Neuronal stem cell (in vitro differentiated cells): ENCODE measurements at places on chromosomes 12 and 14.

DNA sequence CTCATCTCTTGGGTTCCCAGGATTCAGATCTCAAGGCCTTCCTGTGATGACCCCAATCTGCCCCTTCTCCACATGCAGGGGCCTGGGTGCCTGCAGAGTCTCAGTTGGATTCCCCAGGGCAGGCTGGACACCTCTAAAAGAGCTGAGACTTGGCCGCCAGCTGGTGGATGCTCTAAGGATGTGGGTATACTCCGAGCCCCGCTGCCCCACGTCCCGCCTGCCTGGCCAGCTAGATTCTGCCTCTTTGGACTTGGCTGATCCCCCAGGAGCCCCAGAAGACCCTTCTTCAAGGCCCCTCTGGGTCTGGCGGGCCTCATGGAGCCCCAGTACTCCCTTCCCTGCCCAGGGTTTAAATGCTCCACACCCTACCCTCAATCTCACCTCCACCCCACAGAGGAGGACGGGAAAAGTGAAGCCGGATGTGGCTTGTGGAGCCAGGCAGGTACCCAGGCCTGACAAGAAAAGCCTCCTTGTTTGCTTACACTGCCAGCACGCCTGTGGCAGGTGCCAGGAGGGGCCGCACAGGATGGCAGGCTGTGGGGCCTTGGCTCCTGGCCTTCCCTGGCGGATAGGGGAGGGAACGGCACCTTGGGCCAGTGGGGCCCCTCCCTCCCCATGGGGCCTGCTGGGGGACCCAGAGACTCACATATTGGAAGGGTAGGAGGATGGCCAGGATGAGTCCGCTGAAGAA, 15.1 kb downstream of the FAIM2 start:
- no peak overlapping the region for H3K27ac ChIP-seq
- peaks cover 58% of the 10 kb centered on the region for H3K27me3 ChIP-seq
- peaks cover 7% of the 10 kb centered on the region for H3K4me1 ChIP-seq
- H3K4me3 ChIP-seq: no peak overlapping the region
- no peaks in the 10 kb centered on the region for H3K36me3 ChIP-seq

- no peak overlapping the region for H3K4me3 ChIP-seq
- no peak overlapping the region for H3K27ac ChIP-seq
- no peaks in the 10 kb centered on the region for H3K27me3 ChIP-seq
- H3K4me1 ChIP-seq: peaks cover 2% of the 10 kb centered on the region
- H3K36me3 ChIP-seq: no peaks in the 10 kb centered on the region
- no peak for DNase-seq
Observed at GRCh38 chr12:114993165-114993564, 309.2 kb upstream of the TBX3 start.

- H3K27ac ChIP-seq: no peak overlapping the region
- H3K4me3 ChIP-seq: peak overlapping the region; percentile 83
- no peak for DNase-seq
- peaks cover 5% of the 10 kb centered on the region for H3K4me1 ChIP-seq
Observed at GRCh38 chr12:32400114-32400672, 835 bp downstream of the FGD4 start.

DNA sequence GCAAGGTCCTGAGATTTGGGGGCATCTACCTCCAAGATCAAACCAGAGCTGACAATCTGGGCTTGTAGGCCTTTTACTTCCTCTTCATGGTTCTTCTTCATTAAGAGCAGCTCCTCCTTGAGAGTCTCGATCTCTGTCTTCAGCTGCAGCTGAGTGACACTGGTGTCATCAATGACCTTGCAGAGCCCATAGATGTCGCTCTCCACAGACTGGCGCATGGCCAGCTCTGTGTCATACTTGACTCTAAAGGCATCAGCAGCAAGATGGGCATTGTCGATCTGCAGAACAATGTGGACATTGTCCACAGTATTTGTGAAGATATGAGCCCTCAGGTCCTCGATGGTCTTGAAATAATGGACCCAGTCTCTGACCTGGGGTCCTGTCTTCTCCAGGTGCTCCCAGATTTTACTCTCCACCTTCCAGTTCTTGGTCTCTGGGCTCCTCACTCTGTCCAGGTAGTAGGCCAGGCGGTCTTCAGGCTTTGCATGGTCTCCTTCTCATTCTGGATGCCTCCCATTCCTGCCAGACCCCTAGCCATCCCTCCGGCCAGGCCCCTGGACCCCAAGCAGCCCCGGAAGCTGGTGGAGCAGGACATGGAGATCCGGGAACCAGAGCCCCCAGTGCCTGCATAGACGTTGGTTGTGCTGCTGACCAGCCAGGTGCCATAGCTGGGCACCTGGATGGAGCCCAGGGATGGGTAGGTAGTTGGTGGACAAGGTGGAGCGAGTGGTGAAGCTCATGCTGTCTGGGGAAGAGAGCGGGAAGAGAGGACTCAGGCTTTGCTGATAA, 141.0 kb downstream of the MSRB3 start:
- no peak for DNase-seq
- H3K27ac ChIP-seq: no peak overlapping the region
- no peaks in the 10 kb centered on the region for H3K4me1 ChIP-seq

DNA sequence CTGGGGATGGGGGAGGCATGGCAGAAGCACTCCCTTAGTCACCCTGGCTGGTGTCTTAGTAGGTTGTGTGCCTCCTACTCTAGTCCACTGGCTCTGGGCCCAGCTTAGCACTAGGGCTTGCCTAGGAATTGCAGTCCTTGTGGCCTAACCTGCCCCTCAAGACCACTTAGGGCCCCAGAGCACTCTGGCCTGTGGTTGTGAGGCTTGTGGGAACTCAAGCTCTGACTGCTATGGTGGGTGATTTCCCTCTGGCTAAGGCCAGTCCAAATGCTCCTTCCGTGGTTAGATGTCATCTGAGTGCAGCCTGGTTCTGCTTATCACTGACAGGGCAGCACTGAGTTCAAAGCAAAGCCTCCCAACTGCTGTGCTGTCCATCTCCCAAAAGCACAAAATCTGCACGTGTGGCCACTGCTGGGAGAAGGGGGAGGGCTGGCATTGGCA, 20.2 kb downstream of the FGD4 start:
- H3K36me3 ChIP-seq: no peaks in the 10 kb centered on the region
- no peak for DNase-seq
- no peak overlapping the region for H3K27ac ChIP-seq
- no peaks in the 10 kb centered on the region for H3K4me1 ChIP-seq

DNA sequence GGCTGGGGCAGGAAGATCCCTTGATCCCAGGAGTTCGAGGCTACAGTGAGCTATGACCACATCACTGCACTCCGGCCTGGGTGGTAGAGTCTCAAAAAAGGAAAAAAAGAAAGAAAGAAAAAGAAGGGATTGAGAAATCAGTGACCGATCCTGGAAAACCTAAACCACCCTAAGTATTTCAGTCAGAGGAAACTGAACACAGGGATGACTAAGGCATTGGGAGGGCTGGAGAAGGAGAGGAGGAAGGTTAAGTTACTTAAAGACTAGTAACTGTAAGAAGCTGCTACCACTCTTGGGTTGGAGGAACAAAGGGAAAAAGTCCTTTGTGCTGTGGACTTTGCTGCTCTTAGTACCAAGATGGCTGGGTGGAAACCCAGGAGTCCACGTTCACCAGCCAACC, 10.6 kb downstream of the HHIPL1 start:
- DNase-seq: no peak
- no peaks in the 10 kb centered on the region for H3K27me3 ChIP-seq

- no peak overlapping the region for H3K4me3 ChIP-seq
- no peaks in the 10 kb centered on the region for H3K27me3 ChIP-seq
- DNase-seq: no peak
- H3K27ac ChIP-seq: peak overlapping the region; percentile 65
Observed at GRCh38 chr14:96863327-96863985, 66.3 kb downstream of the VRK1 start.

DNA sequence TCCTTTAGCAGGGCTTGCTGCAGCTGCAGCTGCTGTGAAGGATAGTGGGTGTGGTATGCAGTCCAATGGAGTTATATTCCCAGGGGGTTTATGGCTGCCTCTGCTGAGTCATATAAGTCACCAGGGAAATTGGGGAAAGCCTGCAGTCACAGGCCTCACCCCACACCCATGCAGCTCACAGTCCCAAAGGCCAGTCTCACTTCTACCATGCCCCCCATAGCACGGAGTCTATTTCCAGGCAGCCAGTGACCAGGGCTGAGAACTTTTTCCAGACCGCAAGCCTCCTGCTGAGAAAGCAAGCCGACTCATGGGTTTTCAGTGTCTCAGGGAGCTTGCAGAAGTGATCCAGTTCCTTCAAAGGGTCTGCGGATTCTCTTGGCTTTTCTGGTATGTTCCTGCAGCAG, 322.4 kb upstream of the CLEC14A start:
- H3K4me1 ChIP-seq: no peaks in the 10 kb centered on the region
- no peaks in the 10 kb centered on the region for H3K36me3 ChIP-seq
- no peak overlapping the region for H3K4me3 ChIP-seq
- H3K27me3 ChIP-seq: no peaks in the 10 kb centered on the region
- DNase-seq: no peak

DNA sequence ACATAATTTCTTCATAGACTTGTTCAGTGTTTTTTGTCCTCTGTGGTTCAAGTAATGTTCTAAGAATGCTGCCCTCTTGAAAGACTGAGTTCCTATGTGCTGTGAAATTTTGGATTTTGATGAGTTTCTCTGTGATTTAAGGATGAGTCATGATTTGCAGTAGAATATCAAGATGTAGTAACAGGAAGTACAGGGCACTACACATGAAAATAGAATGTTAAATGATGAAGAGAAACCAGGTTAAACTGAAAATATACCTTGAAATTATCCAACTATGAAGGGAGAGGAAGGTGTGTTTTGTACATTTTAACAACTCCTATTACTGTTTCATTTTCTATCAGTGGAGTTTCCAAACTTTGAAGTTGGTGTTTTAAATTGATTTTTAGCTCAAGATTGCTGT, 4.8 kb downstream of the ELK3 start:
- H3K4me1 ChIP-seq: peaks cover 2% of the 10 kb centered on the region
- no peak overlapping the region for H3K27ac ChIP-seq
- H3K4me3 ChIP-seq: no peak overlapping the region
- H3K27me3 ChIP-seq: peaks cover 7% of the 10 kb centered on the region
- no peak for DNase-seq
- H3K36me3 ChIP-seq: no peaks in the 10 kb centered on the region

- no peaks in the 10 kb centered on the region for H3K36me3 ChIP-seq
- no peaks in the 10 kb centered on the region for H3K27me3 ChIP-seq
- no peak overlapping the region for H3K27ac ChIP-seq
- H3K4me3 ChIP-seq: peak overlapping the region; percentile 99
- peaks cover 3% of the 10 kb centered on the region for H3K4me1 ChIP-seq
- no peak for DNase-seq
Observed at GRCh38 chr14:57389646-57390036, 745 bp upstream of the NAA30 start.

- H3K27me3 ChIP-seq: no peaks in the 10 kb centered on the region
- no peaks in the 10 kb centered on the region for H3K36me3 ChIP-seq
- DNase-seq: no peak
- peaks cover 3% of the 10 kb centered on the region for H3K4me1 ChIP-seq
- no peak overlapping the region for H3K4me3 ChIP-seq
- no peak overlapping the region for H3K27ac ChIP-seq
Observed at GRCh38 chr14:67735336-67736147, 33.9 kb downstream of the RDH12 start.

DNA sequence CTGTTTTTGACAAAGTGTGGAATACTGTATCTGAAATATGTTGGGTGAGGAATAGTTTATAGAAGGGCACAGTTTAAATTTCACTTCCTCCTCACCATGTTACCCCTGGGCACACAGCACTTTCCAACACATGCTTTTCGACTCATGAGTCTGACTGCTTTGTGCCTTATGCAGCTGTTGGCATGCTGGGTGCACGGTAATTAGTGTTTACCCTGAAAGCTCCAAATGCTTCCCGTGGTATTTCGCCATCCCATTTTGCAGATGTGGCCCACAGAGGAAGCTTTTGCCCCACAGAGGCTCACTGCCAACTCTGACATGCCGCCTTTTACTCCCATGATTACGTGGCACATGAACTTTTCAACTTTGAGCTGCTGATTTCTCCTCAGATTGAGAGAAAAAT, 168.6 kb downstream of the PRKCH start:
- DNase-seq: no peak
- H3K36me3 ChIP-seq: no peaks in the 10 kb centered on the region
- no peaks in the 10 kb centered on the region for H3K27me3 ChIP-seq
- peaks cover 17% of the 10 kb centered on the region for H3K4me1 ChIP-seq

DNA sequence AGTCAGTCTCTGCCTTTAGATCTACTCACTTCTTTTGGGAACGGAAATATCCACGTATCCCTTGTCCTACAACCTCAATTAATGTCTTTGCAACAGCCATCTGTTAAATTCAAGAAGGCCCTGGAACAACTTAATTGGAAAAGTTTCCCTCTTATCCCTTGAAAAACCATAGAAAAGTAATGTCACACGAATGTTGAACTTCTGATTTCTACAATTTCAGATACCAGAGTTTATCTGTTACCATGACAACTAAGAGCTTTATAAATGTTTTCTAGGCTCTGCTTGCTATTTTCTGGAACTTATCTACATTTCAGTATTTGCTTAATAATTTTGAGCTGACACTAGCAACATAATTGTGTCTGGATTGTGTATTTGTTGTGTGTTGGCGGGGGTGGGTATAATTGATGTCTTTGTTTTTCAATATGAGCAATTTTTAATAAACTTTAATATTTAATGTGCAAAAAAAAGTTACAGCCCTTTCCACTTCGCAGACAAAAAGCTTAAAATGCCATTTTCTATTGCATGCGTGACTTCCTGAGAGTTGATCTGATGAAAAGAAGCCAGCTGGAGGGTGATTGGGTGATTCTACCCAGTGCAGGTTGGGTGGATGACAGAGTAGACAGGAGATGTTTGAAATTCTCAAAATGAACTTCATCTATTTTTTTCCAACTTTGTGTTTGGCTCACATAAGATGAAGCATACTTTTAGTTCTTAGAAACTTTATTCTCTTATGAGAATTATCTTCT, 11.8 kb upstream of the EDDM3A start:
- no peak for DNase-seq
- H3K36me3 ChIP-seq: no peaks in the 10 kb centered on the region
- no peaks in the 10 kb centered on the region for H3K27me3 ChIP-seq
- no peak overlapping the region for H3K4me3 ChIP-seq
- H3K27ac ChIP-seq: no peak overlapping the region

GRCh38 chr12:56941299-56942017, 7.2 kb upstream of the SDR9C7 start:
- H3K27me3 ChIP-seq: no peaks in the 10 kb centered on the region
- no peaks in the 10 kb centered on the region for H3K4me1 ChIP-seq
- H3K27ac ChIP-seq: no peak overlapping the region
- no peaks in the 10 kb centered on the region for H3K36me3 ChIP-seq
- DNase-seq: no peak
- no peak overlapping the region for H3K4me3 ChIP-seq

- no peak for DNase-seq
- no peak overlapping the region for H3K27ac ChIP-seq
- no peaks in the 10 kb centered on the region for H3K27me3 ChIP-seq
- no peak overlapping the region for H3K4me3 ChIP-seq
- peaks cover 6% of the 10 kb centered on the region for H3K4me1 ChIP-seq
- H3K36me3 ChIP-seq: no peaks in the 10 kb centered on the region
Observed at GRCh38 chr14:61553730-61554641, 141.3 kb upstream of the HIF1A start.
